Activated CD4-positive, alpha-beta memory T cell treated with anti-CD3 and anti-CD28 coated beads for 36 hours (primary cell): ENCODE measurements at places on chromosomes 4 and X. TPM values are rescaled to one million over a fixed set of nuclear protein-coding genes. Genes with fewer than 3 reads are reported as not detected.

MAGEA10 gene
- not detected for total RNA-seq

CCDC110 gene
- 0.10 TPM for total RNA-seq

GRCh38 chr4:176824645-176825366 is 32.1 kb upstream of the VEGFC start:
- H3K27me3 ChIP-seq = no peaks in the 10 kb centered on the region
- H3K27ac ChIP-seq = no peak overlapping the region
- no peak for DNase-seq
- no peak overlapping the region for H3K4me3 ChIP-seq
- H3K4me1 ChIP-seq = no peaks in the 10 kb centered on the region

PHOX2B gene
- not detected for total RNA-seq

- peak overlapping the region; percentile 77 for H3K27ac ChIP-seq
- no peaks in the 10 kb centered on the region for H3K36me3 ChIP-seq
- H3K4me1 ChIP-seq = peaks cover 22% of the 10 kb centered on the region
- no peak overlapping the region for H3K4me3 ChIP-seq
Observed at GRCh38 chr4:14783011-14783877, 219.0 kb upstream of the CPEB2 start.

DNA sequence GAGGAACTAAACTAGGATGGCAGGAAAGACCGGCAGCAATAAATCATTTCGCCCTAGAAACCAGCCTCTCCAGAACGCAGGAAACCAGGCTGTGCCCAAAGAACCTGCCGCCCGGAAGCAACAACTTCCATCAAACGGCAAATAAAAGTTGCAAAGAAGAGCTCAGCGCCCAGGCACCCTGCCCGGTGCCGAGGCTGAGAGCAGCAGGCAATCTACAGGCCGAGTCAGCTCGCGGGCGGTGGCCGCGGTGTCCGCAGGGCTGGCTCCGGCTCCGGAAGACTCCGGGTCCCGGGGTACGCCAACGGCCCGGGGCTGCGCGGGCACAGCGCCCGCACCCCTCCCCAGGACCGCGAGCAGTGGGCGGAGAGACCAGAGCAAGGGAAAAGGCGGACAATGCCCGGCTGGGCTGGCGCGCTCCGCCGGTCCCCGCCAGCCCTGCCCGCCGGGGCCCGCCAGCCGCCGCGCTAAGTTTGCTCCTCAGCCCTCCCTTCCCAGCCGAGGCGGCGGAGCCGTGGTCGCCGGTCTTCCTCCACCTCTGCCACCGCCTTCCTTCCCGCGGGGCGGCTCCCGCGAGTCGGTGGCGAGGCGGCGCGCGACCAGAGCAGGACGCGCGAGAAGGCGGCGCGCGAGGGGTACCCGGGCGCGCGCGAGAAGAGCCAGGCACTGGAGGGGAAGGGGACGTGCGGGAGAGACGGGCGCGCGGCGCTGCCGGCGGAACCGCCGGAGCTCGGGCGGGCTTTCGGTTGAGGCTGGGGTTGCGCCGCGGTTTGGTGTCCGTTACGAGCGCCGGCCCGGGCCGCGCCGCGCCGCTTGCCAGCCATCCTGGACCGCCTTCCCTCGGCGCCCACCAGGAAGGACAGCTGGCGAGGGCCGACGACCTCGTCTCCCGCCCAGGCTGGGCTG is 733 bp downstream of the FRYL start:
- no peaks in the 10 kb centered on the region for H3K27me3 ChIP-seq
- H3K4me3 ChIP-seq = peak overlapping the region; percentile 96
- peaks cover 44% of the 10 kb centered on the region for H3K4me1 ChIP-seq

- H3K36me3 ChIP-seq = no peaks in the 10 kb centered on the region
- H3K4me3 ChIP-seq = no peak overlapping the region
- no peak overlapping the region for H3K27ac ChIP-seq
- no peak for DNase-seq
Observed at GRCh38 chr4:99529228-99529627, 18.4 kb downstream of the C4orf17 start.

GRCh38 chr4:25638221-25638601 is 17.4 kb upstream of the SLC34A2 start:
- H3K36me3 ChIP-seq = no peaks in the 10 kb centered on the region
- DNase-seq = no peak
- no peaks in the 10 kb centered on the region for H3K27me3 ChIP-seq
- H3K4me3 ChIP-seq = no peak overlapping the region

FAM149A gene
- 0.46 TPM for total RNA-seq

DNA sequence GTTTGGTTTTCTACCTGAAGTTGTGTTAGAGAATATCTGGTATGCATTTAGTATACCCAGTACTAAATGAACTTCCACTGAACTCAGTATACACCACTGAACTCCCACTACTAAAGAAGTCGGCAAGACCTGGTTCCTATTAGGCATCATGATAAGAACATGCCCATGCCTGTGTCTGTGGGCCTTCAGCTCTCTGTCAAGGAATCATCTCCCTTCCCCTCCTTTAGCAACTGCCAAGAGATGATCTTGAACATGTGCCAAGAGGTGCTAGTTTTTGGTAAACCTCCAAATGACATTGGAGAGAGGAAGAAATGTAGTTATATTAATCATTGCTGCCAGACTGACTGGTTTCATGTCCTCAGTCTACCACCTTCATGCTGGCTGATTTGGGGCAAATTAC is 113.2 kb downstream of the ATP10D start:
- H3K27ac ChIP-seq = no peak overlapping the region
- no peak overlapping the region for H3K4me3 ChIP-seq
- DNase-seq = no peak
- H3K4me1 ChIP-seq = no peaks in the 10 kb centered on the region
- no peaks in the 10 kb centered on the region for H3K27me3 ChIP-seq

TMEM165 gene
- total RNA-seq = 56.8 TPM

DNA sequence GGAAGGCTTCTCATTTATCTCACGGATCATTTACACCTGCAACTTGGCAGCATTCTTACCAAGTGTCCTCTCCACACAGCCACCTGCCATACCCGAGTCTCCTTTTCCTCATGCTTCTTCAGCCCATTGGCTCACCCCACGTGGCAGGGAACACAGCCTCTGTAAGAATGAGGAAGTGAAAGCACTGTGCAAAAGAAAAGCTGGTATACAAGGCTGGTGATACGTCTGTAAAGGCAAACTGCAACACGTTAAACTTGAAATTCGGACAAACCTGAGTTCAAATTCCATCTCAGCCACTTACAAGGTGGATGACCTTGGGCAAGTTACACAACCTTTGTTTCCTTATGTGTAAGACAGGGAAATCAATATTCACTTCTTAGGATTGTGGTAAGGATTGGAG is 164.0 kb upstream of the RASGEF1B start:
- DNase-seq = no peak
- H3K36me3 ChIP-seq = no peaks in the 10 kb centered on the region
- H3K27me3 ChIP-seq = no peaks in the 10 kb centered on the region
- H3K4me1 ChIP-seq = peaks cover 3% of the 10 kb centered on the region
- no peak overlapping the region for H3K27ac ChIP-seq

- no peak overlapping the region for H3K4me3 ChIP-seq
- H3K27ac ChIP-seq = no peak overlapping the region
- H3K4me1 ChIP-seq = peaks cover 4% of the 10 kb centered on the region
- peaks cover 57% of the 10 kb centered on the region for H3K27me3 ChIP-seq
- no peak for DNase-seq
- no peaks in the 10 kb centered on the region for H3K36me3 ChIP-seq
Observed at GRCh38 chr4:8861576-8862295, 9.9 kb downstream of the HMX1 start.

TKTL2 gene
- not detected for total RNA-seq

VCX gene
- total RNA-seq = not detected

DNA sequence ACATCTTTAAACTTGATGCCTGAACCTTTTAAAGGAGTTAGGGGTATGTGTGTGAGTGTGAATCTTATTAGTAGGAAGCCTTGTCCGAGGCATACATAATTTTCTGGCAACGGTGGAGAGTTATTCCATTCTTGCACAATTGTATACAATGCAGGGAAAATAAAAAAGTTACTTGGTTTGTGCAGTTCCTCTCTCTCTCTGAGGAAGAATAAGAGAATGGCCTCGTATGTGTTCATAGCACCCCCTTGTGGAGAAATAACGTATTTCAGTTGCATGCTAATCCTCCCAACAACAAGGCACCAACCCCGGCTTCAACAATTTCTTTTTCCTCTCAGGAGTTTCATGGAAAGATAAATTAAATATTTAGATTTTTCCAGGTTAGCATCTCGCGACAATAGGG is 33.7 kb upstream of the FGF13 start:
- no peak for DNase-seq
- peaks cover 5% of the 10 kb centered on the region for H3K27me3 ChIP-seq
- no peak overlapping the region for H3K4me3 ChIP-seq
- H3K36me3 ChIP-seq = no peaks in the 10 kb centered on the region
- H3K27ac ChIP-seq = no peak overlapping the region
- H3K4me1 ChIP-seq = no peaks in the 10 kb centered on the region

- H3K36me3 ChIP-seq = no peaks in the 10 kb centered on the region
- no peak overlapping the region for H3K4me3 ChIP-seq
- no peaks in the 10 kb centered on the region for H3K4me1 ChIP-seq
- H3K27ac ChIP-seq = no peak overlapping the region
- H3K27me3 ChIP-seq = peaks cover 11% of the 10 kb centered on the region
Observed at GRCh38 chr4:123348946-123349345, 47.6 kb upstream of the SPRY1 start.

PCGF3 gene
- 29.3 TPM for total RNA-seq

DNA sequence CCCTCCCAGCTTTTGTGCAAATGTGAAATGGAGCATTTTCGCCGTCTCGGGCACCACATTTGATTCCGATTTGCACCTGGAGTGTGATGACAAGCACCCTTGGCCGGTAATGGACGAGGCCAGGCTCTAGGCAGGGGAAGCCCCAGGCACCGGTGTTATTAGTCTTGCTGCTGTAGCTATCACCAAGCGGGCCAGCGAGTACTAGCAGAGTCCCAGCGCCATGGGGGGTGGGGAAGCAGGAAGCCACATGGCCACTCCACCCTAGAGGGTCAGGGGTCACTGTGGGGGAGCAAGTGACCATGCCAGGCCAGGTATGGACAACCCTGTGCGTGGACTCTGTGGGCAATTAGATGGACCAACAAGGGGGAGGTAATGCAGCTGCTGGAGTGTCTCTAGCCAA is 88.8 kb downstream of the CPZ start:
- H3K36me3 ChIP-seq = no peaks in the 10 kb centered on the region
- no peaks in the 10 kb centered on the region for H3K4me1 ChIP-seq
- no peak for DNase-seq
- no peaks in the 10 kb centered on the region for H3K27me3 ChIP-seq
- no peak overlapping the region for H3K27ac ChIP-seq

HSFX4 gene
- total RNA-seq = not detected

DNA sequence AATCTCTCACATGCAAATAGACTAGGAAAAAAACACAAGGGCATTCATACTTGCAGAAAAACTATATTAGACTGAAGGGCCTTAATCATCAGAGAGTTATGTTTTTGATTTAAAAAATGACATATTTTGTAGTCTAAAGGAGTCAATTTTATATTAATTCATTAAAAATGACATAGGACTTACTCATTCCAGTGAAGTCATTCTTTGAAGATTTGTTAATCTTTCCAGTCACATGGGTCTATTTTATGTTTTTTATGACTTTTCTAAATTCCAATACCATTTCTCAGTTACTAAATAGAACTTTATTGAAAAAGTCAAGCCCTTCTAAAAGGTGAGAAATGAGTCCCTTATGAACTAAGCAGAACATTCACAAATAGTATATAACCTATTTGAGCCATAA is 743.8 kb upstream of the INTU start:
- no peaks in the 10 kb centered on the region for H3K36me3 ChIP-seq
- H3K27ac ChIP-seq = no peak overlapping the region
- H3K4me1 ChIP-seq = no peaks in the 10 kb centered on the region
- H3K27me3 ChIP-seq = no peaks in the 10 kb centered on the region
- DNase-seq = no peak
- no peak overlapping the region for H3K4me3 ChIP-seq

PITX2 gene
- total RNA-seq = not detected

TACR3 gene
- not detected for total RNA-seq

DNA sequence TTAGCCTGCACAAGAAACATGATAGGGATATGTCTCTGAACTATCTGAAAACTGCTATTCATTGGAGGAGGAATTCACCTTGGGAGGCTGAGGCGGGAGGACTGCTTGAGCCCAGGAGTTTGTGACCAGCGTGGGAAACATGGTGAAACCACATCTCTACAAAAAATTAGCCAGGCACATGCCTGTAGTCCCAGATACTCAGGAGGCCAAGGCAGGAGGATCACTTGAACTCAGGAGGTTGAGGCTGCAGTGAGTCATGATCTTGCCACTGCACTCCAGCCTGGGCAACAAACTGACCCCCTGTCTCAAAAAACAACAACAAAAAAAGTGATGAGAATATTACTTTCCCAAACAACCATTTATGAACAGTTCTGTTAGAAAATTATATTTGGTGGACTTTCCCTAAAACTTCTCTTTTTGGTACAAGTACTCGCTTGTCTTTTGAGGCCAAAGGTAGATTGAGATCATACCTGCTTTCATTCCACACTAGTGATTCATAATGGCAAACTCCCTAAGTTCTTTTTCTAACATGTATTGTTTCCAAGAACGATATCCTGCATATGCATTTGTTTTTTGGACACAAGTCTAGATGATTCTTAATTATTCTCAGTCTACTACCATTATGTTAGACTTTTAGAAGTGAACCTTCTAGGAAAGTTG is 33.4 kb downstream of the METTL14 start:
- H3K27ac ChIP-seq = no peak overlapping the region
- no peak overlapping the region for H3K4me3 ChIP-seq
- H3K36me3 ChIP-seq = peaks cover 8% of the 10 kb centered on the region
- H3K4me1 ChIP-seq = no peaks in the 10 kb centered on the region

DNA sequence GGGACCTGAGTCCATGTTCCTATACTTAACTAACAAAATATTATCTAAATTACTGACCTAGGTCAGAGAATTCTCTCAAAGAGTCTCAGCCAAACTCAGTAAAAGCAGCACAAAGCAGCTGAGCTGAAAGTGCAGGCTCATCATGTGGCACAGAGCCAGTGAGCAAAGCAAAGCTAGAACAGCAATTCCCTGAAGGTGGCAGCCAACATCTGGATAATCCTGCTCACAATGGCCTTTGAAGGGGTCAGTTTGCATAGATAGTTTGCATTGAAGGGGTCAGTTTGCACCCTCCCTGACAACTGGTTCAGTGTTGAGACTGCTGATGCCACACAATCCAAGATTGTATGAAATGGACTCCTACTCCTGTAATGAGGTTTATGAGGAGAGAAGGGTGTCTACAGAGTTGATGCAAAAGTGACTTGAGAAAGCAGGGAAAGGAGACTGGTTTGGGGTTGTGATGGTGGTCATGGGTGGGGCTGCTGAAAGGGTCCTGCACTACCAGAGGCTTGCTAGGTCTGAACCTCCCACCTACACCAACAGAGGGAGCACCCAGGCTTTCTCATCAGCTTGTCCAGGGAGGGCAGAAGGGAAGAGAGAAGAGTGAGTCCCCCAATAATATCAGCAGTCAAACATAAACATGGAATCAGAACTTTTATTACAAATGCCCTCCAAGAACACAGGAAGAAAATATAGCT is 39.7 kb downstream of the TRIM61 start:
- no peaks in the 10 kb centered on the region for H3K4me1 ChIP-seq
- no peaks in the 10 kb centered on the region for H3K36me3 ChIP-seq
- H3K27ac ChIP-seq = no peak overlapping the region
- peaks cover 18% of the 10 kb centered on the region for H3K27me3 ChIP-seq
- DNase-seq = no peak

- H3K36me3 ChIP-seq = no peaks in the 10 kb centered on the region
- DNase-seq = no peak
- peaks cover 8% of the 10 kb centered on the region for H3K27me3 ChIP-seq
- no peak overlapping the region for H3K4me3 ChIP-seq
- no peak overlapping the region for H3K27ac ChIP-seq
- no peaks in the 10 kb centered on the region for H3K4me1 ChIP-seq
Observed at GRCh38 chr4:151192556-151193235, 84.3 kb upstream of the PRSS48 start.

- DNase-seq = no peak
- H3K4me1 ChIP-seq = no peaks in the 10 kb centered on the region
- no peak overlapping the region for H3K27ac ChIP-seq
- no peak overlapping the region for H3K4me3 ChIP-seq
Observed at GRCh38 chr4:119337010-119337409, 15.1 kb upstream of the FABP2 start.
